Activated CD4-positive, CD25-positive, alpha-beta regulatory T cell treated with anti-CD3 and anti-CD28 coated beads, Interleukin-2, amount 50 U/mL, for 72 hours (primary cell): ENCODE measurements at places on chromosomes 11 and 22.

DNA sequence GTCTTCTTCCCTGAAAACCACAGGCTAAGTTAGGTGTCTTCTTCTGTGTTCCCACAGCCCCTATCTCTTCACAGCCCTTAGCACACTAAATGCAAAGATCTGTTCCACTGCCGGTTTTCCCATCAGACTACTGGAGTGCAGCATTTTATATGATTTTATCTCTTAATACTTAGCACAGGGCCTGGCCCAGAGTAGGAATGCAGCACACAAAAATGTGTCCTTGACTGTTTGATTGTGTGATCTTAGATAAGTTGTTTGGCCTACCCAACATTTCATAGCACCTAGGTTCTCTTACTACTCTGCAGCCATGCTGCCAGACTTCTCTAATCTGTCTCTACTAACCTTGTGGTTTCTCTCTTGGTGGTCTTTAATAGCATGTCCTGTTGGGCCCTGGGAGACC, 54.1 kb upstream of the RRM1 start:
- no peak for DNase-seq

DNA sequence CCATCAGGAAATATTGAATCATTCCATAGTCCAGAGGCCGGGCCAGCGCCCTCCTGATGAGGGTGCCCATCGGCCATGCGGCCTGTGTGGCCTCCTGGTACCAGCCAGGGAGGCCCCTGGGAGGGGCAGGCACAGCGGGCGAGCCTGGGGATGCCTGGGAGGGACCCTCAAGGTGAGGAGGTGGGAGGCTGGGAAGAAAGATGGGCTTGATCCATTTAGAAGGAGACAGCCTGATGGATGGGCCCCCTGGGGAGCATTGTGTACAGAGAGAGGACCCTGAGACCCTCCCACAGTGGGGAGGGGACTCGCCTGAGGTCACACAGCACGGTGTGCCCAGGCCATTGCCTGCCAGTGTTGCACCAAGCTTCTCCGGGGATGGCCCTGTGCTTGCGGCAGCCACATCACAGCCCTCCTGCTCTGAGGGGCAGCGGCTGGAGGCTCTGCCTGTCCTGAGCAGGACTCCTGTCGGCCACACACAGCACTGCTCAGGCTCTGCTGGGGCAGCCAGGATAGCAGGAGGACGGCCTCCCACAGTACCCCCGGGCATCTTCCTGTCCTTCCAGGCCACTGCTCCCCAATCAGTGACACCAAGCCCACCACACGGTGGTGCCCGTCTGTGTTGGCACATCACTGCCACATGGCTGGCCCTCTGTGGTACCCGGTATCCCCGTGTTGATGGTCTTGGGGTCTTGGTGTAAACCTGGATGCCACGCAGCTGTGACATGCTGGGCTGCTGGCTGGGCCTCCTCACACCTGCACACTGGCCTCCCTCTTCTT, 290.0 kb downstream of the TBC1D22A start:
- DNase-seq, result no peak

- no peak for DNase-seq
Measured at GRCh38 chr11:126115816-126116331, 53.2 kb upstream of the CDON start.

DNA sequence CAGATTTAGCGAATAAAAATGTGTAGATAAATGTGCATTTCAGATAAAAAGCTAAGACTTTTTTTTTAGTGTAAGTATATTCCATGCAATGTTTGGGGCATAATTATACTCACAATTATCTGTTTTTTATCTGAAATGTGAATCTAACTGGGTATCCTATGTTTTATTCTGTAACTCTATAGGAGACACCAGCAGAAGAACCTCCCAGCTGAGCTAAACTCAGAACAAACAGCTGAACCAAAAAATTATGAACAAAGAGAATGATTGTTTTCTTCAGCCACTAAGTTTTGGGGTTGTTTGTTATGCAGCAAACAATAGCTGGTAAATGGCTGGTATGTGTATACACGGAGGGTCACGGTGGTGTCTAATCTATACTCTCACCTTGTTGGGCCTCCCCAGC, 42.9 kb downstream of the FBXO7 start:
- no peak for DNase-seq

DNA sequence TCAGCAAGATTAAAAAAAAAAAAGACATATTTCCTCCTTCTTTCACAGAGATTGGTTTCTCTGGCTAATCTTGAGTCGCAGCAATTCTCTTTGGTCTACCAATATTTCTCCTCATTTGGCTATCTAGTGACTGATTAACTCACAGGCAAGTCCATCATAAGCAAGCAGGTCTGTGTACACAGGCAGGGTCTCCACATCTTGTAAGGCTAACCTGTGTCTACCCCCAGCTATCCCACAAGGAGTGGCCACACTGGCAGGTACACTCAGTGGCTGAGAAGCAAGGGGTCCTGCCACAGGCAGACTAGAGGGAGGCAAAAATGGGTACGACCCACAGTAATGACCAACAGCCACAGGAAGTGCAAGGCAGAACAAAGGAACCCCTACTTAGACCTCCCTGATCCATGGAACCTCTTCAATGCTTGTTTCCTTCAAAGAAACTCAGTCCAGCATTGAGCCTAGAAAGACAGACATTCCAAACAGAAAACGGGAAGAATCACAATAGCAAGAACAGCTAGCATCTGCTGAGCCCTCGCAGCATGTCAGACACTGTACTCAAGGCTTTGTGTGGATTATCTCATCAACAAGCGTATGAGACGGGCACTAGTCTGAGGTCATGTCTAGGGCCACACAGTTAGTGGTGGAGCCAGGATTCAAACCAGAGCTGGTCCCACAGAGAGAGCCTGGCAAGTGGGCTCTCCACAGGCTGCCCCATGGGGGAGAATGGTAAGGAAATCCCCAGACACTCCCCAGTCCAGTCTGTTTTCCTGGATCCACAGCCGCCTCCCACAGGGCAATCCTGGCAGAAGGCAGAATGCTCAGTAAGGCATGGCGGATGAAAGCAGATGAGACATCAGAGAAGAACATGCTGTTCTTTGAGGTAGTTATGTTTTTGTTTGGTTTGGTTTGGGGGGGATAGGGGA, 34.3 kb downstream of the PLEKHA7 start:
- DNase-seq, result no peak

DNA sequence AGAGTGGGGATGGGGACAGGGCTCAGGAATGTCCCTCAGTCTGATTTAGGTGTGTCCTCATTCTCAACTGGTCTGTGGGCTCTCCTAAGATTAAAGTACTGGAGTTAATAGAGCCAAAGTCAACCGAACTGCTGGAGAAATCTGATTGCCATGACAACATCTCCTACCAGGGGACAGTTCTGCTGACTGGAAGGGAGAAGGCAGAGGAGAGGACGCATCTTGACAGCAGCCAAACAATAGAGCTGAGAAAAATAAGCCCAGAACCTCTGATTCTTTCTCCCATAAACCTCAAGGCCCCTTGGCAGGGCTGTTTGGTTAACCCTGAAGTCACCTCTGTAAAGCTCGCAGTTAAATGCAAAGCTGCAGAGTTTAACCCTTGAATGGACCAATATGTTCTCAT, 2.8 kb downstream of the KCTD14 start:
- DNase-seq, result no peak

- no peak for DNase-seq
Measured at GRCh38 chr11:31449040-31449439, 60.4 kb downstream of the IMMP1L start.
